CD4-positive, alpha-beta T cell treated with Interleukin-15 for 4 hours (primary cell): ENCODE measurements at places on chromosomes 1 and 21.

- no peak for DNase-seq
Measured at GRCh38 chr1:214455971-214456867, 95.2 kb downstream of the PTPN14 start.

DNA sequence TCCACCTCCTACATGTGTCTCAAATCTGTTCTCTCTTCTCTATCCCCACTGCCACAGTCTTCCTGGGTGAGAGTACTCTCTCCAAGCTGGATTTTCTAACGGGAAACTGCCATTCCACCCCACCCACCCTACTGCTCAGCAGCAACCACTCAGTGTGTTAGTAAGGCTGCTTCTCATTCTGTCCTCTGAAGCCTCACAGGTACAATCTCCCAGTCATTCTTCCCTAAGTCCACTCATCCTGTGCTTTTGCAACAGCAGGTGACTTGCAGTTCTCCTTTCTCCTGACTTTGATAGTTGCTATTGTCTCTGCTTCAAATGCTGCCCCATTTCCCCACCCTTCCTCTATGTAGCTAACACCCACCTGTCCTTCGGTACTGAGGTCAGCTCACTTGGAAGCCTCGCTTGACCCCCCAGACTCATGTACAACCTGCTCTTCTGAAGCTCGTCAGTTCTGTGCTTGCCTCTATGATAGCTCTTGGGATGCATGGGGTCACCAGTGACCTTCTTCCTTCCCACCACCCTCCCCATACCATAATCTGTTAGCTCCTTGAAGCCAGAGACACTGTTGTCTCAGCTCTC, 188.9 kb downstream of the RRAGC start:
- DNase-seq = no peak

- DNase-seq = no peak
Measured at GRCh38 chr1:15424146-15424667, 14.0 kb upstream of the CTRC start.

DNA sequence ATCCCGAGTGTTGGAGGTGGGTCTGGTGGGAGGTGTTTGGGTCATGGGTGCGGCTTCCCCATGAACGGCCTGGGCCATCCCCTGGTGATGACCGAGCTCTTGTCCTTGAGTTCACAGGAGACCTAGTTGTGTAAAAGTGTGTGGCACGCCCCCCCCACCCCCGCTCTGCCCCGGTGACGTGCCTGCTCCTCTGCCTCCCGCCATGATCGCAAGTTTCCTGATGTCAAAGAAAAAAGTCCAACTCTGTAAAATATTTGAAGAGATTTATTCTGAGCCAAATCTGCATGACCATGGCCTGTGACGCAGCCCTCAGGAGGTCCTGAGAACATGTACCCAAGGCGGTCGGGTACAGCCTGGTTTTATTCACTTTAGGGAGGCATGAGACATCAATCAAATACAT, 125.1 kb upstream of the COL6A1 start:
- no peak for DNase-seq

DNA sequence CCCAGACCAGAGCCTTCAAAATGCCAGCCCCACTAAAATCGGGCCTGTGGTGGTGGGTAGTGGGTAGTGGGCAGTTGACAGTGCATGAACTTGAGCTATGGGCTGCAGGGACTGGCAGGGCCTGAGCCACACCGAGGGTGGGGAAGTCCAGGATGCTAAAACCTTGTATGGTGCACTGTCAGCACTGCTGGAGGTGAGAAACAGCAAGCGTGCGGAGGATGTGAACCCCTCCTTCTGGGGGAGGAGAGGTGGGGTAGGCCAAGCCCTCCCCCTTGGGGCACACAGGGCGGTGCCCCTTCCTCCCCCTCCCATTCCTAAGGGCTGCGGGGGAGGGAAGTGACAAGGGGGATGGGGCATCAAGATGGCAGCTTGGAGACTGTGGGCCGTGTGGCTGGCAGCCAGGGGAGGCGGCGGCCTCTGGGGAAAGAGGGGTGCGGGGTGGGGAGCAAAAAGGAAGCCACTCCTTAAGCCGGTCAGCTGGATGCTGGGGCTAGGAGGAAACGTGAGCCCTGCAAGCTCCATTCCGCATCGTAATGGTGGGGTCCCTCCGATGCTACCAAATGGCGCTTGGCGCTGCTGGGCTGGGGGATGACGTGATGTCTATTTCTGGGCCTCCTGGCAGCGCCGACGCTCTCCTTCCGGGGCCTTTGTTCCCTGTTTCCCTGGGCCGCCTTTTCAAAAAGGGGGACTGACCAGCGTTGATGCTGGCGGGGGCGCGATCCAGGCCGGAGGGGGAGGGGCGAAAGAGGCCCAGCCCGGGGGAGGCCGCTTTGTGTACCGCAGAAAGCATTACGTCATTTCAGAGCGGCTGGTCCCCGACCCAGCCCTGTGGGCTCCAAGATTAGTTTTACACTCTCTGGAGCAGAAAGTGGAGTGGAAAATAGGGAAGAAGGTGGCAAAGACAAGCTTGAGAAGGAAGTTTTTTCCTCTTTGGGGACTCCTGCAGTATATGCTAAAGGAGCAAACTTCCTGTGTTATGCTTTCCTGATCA, 809 bp downstream of the SYT11 start:
- DNase-seq = peak; percentile 77

DNA sequence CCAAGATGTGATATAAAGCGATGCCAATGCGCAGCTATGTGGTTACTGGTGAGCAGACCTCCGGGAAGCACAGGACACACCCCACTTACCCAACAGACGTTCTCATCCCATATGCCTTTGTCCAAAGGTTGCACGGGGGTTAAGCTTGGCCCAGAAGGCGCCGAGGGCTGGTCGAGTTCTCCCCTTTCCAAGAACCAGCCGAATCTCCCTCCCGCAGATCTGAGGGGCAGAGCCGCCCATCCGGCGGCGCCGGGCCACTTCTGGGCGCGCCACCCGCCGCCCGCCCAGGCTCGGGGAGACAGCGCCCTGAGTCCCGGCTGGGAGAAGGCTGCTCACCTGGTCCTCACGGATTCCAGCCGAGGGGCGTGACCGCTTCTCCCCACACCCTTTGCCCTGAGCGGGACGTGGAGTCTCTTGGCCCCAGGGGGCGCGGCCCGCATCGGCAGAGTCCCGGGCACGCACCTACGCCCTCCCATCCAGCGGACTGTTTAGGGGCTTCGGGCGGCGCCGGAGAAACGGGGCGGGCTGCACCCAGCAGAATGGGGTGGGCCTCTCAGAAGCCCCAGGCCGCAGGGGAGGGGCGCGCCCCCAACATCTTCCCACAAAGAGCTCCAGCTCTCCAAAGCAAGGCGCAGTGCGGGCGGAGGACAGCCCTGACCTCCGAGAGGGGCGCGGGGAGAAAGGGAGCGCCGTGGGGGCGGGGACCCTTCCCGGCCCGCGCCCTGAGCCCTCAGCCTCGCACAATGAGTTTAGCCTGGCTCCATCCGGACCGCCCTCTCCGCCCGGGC, 615 bp downstream of the GPR161 start:
- DNase-seq = no peak

DNA sequence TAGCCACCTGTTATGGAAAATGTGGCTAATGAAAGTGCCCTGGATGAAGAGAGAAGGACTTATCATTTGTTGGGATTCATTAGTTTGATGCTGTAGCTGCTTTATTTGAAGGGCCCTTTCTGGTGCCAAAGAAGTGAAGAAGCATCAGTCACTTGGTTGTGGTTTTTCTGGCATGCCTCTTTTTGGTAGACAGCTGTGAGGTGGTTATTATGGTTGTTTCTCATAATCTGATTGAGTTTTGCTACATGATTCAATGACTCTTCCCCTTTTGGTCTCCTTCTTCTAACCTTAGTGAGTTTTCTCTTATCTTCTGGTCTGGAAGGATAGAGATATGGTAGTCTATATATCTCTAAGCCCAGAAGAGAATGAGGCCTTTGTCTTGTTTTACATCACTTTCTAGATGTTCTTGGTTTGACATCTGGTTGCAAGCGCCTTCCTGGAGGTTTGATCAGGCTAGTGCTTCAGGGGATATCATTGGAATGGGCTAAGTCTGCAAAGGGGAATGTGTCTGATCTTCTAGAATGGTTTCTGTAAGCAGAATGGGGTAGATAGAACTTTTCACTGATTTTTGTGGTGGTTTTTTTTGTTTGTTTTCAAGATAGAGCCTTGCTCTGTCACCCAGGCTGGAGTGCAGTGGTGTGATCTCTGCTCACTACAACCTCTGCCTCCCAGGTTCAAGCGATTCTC, 26.0 kb downstream of the ARID1A start:
- DNase-seq = peak; percentile 50

DNA sequence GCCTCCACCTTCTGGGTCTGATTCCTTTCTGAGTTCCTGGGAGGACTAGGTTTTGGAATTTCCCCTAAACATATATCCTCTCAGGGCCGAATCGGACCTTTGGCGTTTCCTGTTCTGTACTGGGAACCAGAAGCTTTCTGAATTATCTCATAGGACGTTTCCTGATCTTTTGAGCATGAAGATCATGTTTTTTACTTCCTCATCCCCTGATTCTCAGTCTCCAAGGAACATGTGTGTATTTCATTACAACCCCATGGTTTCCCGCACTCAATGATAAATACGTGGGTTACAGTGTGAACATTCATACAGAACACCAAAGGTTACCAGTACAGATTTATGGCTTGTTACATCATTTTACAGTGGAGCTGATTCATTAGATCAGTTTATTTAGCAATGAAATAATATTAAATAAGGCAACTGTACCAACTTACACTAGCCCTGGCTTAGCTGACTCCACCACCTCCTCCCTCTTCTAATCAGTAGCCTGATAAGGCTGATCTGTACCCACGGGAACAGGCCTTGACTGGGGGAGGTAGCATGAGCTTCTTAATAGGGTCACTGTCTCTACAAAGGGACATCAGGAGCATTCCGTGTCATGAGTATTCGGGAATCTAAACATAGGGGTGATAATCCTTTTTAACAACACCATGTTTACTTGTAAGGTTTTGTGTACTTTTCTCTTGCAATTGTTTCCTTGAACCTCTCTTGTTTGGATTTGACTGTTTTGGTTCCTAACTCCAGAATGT, 57.8 kb upstream of the ERRFI1 start:
- DNase-seq = no peak

DNA sequence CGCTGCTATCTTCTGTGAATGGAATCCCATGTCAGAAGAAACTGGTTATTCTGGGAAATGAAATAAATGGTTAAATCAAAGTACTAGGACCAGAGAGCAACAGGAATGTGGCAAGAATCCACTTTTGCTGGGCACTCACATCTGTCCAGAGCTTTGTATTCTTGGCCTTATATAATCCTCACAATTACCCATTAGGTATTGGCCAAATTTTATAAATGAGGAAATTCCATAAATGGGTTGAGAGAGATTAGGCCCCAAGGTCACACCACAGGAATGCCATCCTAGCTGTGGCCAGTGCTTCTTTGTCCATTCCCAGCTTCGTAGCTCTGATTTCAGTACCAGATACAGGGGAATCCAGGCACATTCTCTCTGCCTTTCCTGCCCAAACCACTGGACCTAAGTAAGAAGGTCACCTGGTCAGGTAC, 76.1 kb upstream of the HOOK1 start:
- no peak for DNase-seq

GRCh38 chr1:11383553-11384169, 95.3 kb upstream of the DISP3 start:
- no peak for DNase-seq

GRCh38 chr1:9269078-9269501, 23.6 kb upstream of the SPSB1 start:
- DNase-seq = no peak

- no peak for DNase-seq
Measured at GRCh38 chr1:231497629-231498152, 30.8 kb upstream of the TSNAX start.

GRCh38 chr1:165137551-165138316, 218.8 kb downstream of the LMX1A start:
- DNase-seq = no peak

- DNase-seq = no peak
Measured at GRCh38 chr1:7528386-7529198, 242.5 kb upstream of the VAMP3 start.

GRCh38 chr1:212485571-212485912, 52.8 kb downstream of the NENF start:
- DNase-seq = no peak

DNA sequence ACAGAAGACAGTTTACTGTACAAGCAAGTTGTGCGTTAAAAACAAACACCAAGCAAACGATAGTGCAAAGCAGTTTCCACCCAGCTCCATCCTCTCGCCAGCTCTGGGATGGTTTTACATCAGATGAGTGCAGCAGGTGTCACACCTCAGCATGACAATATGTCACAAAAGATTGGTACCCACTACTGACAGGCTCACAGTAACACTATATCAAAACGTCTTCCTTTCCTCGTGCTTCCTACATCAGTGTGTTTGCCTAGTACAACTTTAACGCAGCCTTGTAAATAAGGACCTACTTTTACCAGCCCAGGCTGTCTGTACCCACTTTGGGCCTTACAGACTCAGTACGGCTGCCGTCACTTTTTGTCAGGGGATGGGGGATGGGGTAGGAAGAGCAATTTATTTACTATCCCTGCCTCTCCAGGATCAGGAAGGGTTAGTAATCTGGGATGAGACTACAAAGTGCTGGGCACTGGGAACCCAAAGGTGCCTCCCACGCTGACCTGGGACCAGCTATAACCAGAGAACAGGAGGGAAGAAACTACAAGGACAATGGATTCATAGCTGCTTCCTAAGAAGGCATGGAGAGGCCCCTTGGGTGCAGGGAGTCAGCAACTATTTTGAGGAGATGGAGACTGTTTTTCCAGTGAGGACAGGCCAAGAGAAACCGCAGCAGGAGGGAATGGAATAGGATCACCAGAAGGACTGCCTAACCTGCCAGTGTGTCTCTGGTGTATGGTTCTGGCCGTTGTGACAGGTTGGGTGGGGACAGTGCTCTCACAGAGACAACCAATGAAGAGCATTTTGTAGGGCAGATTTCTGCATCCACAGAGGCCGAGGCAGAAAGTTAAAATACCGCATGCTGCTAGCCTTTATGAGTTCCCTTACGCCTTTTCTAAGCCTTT, 30.2 kb downstream of the RUNX3 start:
- DNase-seq = no peak

DNA sequence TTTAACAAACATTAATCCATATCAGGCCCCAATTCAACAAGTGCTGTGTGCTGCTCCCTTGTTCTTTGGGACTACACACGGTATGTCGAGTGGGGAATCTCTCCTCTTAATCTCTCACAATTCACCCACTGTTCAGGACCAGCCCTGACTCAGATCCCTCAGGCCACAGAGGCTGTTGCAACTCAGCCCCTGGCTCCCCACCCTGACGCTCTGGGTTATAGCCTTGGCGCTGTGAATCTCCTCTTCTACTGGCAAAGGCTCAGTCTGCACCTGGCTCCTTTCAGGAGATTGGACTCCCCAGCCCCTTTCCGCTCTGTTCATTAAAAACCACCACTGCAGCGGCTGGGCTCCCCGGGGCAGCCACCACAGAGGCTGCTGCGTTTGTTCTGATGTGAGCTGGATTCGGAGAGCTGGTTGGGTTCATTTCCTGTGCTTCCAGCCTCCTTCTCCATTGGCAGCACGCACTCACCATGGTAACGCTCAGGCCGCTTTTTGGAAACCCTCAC, 13.0 kb downstream of the CAPN8 start:
- DNase-seq = no peak
